ENCODE measurements at places on chromosomes 12 and 14.

- no peak overlapping the region for H3K27ac ChIP-seq
- peak; percentile 97 for DNase-seq
- peaks cover 12% of the 10 kb centered on the region for H3K4me1 ChIP-seq
- peaks cover 26% of the 10 kb centered on the region for H3K36me3 ChIP-seq
- no peaks in the 10 kb centered on the region for H3K27me3 ChIP-seq
Measured at GRCh38 chr14:21087294-21088091, 11.0 kb downstream of the ZNF219 start.

- no peak overlapping the region for H3K4me3 ChIP-seq
- no peak overlapping the region for H3K27ac ChIP-seq
- H3K4me1 ChIP-seq = 0 out of 2 replicates have a peak, but pooled peaks cover 4% of the 10 kb centered on the region
- DNase-seq = peak; percentile 90
- no peaks in the 10 kb centered on the region for H3K36me3 ChIP-seq
Measured at GRCh38 chr14:100524933-100525243, 62.3 kb downstream of the BEGAIN start.

- no peaks in the 10 kb centered on the region for H3K27me3 ChIP-seq
- H3K4me3 ChIP-seq = no peak overlapping the region
- H3K36me3 ChIP-seq = 0 out of 2 replicates have a peak, but pooled peaks cover 5% of the 10 kb centered on the region
- no peak overlapping the region for H3K27ac ChIP-seq
Measured at GRCh38 chr12:43964033-43964432, 128.2 kb downstream of the TMEM117 start.

- peaks cover 14% of the 10 kb centered on the region for H3K4me1 ChIP-seq
- H3K4me3 ChIP-seq = peak within 1 kb of the TSS; percentile 68
- H3K36me3 ChIP-seq = no peaks in the 10 kb centered on the region
- no peak within 1 kb of the TSS for H3K27ac ChIP-seq
Measured at GRCh38 chr12:70920251-70920851, at the start of gene PTPRR. TSS of gene PTPRR (minus strand) at chr12:70920738. CDS start at chr12:70920390, 348 bp downstream.

GRCh38 chr14:95162641-95163040, 5.3 kb upstream of the DICER1 start:
- no peak for DNase-seq
- H3K4me1 ChIP-seq = peaks cover 13% of the 10 kb centered on the region
- no peaks in the 10 kb centered on the region for H3K27me3 ChIP-seq
- H3K36me3 ChIP-seq = no peaks in the 10 kb centered on the region

DNA sequence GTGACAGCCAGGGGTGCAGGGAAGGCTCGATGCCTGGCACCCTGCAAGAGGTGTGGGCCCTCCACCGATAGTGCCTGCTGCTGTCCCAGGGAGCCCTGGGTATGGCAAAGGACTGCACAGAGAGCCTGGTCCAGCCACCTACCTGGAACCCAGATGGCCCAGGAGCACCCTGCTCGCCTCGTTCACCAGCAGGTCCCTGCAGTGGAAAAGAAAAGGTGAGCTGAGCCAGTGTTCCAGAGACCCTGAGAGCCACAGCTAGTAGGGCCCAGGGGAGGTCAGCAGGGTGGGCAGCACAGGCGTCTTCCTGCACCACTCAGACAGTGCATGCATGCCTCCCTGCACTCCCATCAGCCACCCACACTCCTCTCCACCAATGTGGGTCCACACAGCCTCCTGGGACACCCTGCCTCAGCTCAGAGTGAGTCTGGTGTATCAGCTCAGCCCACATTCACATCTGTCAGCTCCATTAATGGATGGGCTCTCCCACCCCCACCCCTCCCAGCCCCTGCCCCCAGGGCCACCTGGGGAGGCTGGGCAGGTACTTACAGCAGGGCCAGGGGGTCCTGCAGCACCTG, 20.2 kb downstream of the TMEM106C start:
- H3K27me3 ChIP-seq = no peaks in the 10 kb centered on the region
- H3K27ac ChIP-seq = no peak overlapping the region
- DNase-seq = no peak
- peaks cover 4% of the 10 kb centered on the region for H3K4me1 ChIP-seq
- H3K36me3 ChIP-seq = no peaks in the 10 kb centered on the region
- H3K4me3 ChIP-seq = no peak overlapping the region

DNA sequence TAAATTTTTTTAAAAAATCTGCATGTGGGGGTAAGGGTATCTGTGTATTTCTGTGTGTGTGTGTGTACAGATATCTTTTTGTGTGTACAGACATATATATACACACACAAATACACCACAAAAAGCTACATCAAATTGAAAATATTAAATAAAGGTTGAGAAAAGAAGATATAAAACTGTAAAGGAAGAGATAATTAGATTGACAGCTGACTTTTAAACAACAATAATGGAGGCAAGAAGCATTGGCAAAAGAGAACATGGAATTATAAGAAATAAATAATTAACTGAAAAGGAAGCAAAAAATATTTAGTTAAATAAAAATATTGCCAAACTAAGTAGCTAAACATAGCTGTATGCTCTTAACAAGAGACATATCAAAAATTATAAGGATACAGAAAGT, 291.4 kb downstream of the FSCB start:
- no peak overlapping the region for H3K4me3 ChIP-seq
- no peaks in the 10 kb centered on the region for H3K27me3 ChIP-seq
- no peak overlapping the region for H3K27ac ChIP-seq
- no peak for DNase-seq

GRCh38 chr14:102811254-102811963, 34.2 kb downstream of the TRAF3 start:
- H3K36me3 ChIP-seq = no peaks in the 10 kb centered on the region
- no peaks in the 10 kb centered on the region for H3K27me3 ChIP-seq
- no peak for DNase-seq
- peaks cover 8% of the 10 kb centered on the region for H3K4me1 ChIP-seq
- H3K4me3 ChIP-seq = no peak overlapping the region

- H3K36me3 ChIP-seq = no peaks in the 10 kb centered on the region
- DNase-seq = no peak
- no peaks in the 10 kb centered on the region for H3K4me1 ChIP-seq
- no peaks in the 10 kb centered on the region for H3K27me3 ChIP-seq
- H3K4me3 ChIP-seq = no peak overlapping the region
- H3K27ac ChIP-seq = no peak overlapping the region
Measured at GRCh38 chr12:47377414-47378221, 297.9 kb upstream of the AMIGO2 start.

- H3K4me1 ChIP-seq = peaks cover 12% of the 10 kb centered on the region
- no peaks in the 10 kb centered on the region for H3K36me3 ChIP-seq
- H3K27me3 ChIP-seq = no peaks in the 10 kb centered on the region
- H3K27ac ChIP-seq = no peak within 1 kb of the TSS
- H3K4me3 ChIP-seq = peak within 1 kb of the TSS; percentile 59
- DNase-seq = peak; percentile 79
Measured at GRCh38 chr12:121132601-121133481, at the start of gene P2RX7. TSS of gene P2RX7 (plus strand) at chr12:121132876. CDS start at chr12:121132971, 95 bp downstream.

DNA sequence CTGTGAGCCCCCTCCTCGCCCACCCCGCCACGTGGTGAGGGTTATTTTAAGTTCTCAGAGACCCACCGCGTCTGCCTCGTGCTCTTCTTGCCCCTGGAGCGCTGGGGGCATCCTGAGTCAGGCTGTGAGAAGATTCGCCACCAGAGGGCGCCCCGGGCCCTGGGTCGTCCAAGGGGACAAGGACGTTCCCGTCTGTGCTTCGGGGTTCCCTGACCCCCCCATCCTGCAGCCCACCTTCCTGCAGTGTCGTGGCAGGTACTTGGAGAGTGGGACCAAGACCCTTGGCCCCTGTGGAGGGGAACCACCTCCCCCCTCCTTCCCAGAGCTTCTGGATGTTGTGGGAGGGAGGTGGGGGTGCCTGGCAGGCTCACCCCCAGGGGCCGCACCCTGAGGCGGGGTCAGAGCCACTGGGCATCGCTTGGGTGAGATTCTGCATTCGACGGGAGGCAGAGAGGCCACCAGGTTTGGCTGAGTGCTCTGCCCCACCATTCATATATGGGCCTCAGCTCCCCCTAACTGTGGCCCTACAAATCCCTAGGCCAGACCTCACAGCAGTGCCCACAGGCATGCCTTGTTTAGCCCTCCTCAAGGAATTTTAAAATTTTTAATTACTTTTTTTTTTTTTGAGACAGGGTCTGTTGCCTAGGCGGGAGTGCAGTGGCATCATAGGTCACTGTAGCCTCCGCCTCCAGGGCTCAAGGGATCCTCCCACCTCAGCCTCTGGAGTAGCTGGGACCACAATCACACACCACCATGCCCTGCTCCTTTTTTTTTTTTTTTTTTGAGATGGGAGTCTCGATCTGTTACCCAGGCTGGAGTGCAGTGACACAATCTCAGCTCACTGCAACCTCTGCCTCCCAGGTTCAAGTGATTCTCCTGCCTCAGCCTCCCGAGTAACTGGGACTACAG, 17.0 kb downstream of the RHOF start:
- H3K4me1 ChIP-seq = peaks cover 23% of the 10 kb centered on the region
- no peak overlapping the region for H3K27ac ChIP-seq
- H3K27me3 ChIP-seq = no peaks in the 10 kb centered on the region
- no peak overlapping the region for H3K4me3 ChIP-seq

- H3K27me3 ChIP-seq = no peaks in the 10 kb centered on the region
- no peaks in the 10 kb centered on the region for H3K36me3 ChIP-seq
- no peak overlapping the region for H3K4me3 ChIP-seq
- H3K27ac ChIP-seq = no peak overlapping the region
- no peak for DNase-seq
Measured at GRCh38 chr14:89814126-89814525, 140.4 kb downstream of the EFCAB11 start.

Data from GM23338 (cell line).